Fibroblast of skin of scalp (primary cell): ENCODE measurements at places on chromosomes 6 and 20.

GRCh38 chr6:50361641-50362331 is 312.1 kb upstream of the DEFB112 start:
- peak; percentile 12 for DNase-seq

DNA sequence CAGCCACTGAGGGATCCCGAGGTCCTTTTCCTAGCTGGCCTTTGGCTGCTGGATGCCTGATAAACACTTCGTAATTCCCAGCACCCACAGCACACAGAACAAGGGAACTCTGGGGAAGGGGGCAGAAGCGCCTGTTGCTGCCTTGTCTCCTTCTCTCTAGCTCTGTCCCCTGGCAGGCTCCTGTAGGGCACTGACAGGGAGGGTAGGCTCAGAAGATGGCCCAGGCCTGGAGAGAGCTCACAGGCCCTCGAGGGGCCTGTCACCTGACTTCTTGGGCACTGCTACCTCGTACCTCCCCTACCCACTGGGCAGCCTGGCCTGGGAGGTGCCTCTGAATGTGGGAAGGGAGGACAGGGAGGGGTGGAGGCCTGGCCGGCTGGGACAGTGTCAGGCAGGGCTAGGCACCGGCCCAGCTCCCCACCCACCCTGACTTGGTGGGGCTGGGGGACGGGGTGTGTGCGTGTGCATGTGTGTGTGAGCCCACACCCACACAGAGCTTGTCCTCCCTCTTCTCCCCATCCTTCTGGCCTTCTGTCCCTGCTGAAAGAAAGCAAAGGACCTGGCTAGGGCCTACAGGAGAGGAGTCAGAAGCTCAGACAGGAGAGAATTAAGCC is 18.1 kb downstream of the C6orf132 start:
- no peak for DNase-seq

GRCh38 chr6:90186637-90187371 is 109.8 kb downstream of the BACH2 start:
- DNase-seq = no peak

DNA sequence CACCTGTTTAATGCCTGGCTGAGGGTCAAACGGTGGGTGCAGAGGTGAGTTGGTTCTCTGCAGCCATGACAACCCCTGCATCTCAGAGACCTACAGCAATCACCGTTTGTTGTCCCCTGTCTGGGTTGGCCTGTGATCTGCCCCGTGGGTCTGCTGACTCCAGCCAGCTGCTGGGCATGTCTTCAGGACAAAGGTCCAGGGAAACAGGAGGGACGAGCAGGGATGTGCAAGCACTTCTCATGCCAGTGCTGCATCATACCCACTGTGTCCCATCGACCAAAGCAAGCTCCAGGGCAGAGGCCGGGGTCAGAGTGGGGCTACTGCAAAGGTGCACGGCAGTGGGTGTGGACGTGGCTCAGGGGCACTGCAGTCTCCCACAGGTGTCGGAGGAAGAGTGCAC is 150.2 kb downstream of the PHACTR3 start:
- no peak for DNase-seq

DNA sequence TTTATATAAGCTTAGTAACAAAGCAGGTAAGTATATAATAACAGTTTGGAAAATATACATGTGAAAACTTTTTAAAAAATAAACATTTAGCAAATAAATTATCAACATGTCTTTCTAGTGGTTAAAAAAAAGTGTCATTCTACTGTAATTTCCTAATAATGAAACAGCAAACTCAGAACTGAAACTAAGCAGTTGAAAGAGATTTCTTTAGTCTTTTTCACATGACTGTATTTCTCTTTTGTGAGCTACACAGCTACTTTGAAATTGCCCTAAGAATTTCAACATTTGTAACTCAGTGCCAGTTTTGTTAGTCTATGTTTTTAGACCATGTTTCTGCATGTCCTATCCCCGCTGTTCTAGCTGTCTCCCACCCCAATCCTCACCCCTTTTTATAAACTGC is 28.4 kb upstream of the SDHAF4 start:
- no peak for DNase-seq

- no peak for DNase-seq
These were observed 5.5 kb downstream of the SLC32A1 start for GRCh38 chr20:38729767-38730166.
